ENCODE measurements at places on chromosomes 2 and 18.
A peak's percentile ranks its signal among the peaks of the same experiment; 100 is the strongest.

DNA sequence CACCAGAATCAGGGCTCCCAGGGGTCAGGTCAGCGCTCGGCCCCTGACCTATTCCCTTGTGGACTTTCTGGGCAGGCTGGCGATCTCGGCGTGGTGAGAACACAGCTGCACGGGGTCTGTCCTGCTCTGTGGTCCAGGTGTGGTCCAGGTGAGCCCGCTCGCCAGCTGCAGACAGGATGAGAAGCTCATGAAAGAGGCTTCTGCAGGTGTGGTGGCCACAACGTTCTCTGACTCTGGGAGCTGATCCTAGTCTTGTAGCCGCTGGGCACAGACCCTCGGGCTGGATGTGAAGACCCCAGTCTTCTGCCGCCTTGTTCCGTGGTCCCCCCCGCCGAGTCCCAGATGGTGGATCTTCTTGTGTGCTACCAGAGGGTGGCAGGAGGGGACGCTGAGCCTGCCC, 129.7 kb downstream of the RTP5 start:
- no peak for DNase-seq

DNA sequence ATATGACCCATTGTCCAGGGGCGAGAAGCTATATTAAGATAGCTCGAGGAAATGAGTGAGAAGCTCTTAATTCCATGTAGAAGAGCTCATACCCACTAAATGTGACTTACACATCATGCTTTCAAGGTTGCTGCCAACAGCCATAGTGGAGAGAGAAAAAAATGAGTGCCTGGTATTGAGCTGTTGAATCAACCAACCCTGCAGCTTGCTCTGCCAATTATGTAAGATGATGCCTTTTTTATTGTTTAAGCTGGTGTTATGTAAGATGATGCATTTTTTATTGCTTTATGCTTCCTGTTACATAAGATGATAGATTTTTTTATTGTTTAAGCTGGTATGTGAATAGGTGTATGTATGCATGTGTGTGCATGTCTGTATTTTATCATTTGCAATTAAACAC, 228.2 kb downstream of the CCDC178 start:
- no peak for DNase-seq

DNA sequence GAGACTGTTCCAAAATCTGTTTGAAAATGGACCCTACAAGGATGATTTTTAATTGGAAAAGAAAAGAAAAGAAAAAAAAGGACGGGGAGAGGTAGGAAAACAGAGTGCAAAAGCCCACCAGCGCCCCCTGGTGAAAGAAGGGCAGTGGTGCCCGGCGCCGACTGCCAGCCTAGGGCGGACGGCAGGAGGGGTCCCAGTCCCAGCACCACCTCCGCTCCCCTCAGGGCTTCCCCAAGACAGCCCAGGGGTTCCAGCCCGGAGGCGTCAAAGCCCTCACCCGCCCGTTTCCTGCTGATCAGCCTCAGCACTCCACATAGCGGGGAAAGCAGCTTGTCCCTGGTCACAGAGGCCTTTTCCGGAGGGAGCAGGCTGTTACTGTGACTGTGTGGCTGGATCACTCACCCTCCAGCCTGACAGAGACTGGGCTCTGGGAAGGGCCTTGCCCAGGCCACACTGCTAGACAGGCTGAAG, 213.9 kb downstream of the TFCP2L1 start:
- peak; percentile 55 for DNase-seq

DNA sequence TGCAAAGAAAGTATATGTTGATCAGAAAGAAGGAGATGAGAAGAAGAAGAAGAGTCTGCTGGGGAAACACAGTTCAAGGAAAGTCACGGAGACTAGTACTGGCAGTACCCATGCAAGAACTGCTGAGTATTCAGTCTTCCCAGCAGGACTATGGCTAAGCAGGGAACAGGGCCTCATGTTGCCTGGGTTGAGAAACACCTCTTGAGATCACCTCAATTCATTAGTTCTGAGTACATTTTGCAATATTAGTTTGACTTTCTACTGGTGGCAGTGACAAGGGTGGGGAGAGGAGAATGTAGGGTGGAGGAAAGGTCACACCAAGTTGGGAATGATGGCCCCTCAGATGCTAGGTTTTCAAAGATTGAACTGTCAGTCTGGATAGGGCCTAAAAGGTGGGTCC, 50.5 kb downstream of the MRPL33 start:
- DNase-seq: no peak

- no peak for DNase-seq
These were observed 139.3 kb upstream of the EPAS1 start for GRCh38 chr2:46157966-46158310.

DNA sequence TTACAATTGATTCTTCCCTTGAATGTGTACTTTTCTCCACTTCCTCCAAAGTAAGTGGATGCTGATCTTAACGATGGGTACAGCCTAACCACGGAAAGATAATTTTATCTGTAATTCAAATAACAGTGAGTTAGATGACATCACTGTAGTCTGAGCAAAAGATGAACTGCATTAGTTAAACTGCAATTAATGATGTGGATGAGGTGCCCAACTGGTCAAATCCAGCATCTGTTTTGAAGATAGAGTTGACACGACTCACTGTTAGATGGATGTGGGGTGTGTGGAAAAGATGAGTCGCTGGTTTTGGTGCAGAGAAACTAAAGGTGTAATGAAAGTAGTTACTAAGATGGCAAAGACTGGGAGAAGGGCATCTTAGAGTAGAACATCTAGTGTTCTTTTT, 270.5 kb upstream of the MEIS1 start:
- DNase-seq: no peak

DNA sequence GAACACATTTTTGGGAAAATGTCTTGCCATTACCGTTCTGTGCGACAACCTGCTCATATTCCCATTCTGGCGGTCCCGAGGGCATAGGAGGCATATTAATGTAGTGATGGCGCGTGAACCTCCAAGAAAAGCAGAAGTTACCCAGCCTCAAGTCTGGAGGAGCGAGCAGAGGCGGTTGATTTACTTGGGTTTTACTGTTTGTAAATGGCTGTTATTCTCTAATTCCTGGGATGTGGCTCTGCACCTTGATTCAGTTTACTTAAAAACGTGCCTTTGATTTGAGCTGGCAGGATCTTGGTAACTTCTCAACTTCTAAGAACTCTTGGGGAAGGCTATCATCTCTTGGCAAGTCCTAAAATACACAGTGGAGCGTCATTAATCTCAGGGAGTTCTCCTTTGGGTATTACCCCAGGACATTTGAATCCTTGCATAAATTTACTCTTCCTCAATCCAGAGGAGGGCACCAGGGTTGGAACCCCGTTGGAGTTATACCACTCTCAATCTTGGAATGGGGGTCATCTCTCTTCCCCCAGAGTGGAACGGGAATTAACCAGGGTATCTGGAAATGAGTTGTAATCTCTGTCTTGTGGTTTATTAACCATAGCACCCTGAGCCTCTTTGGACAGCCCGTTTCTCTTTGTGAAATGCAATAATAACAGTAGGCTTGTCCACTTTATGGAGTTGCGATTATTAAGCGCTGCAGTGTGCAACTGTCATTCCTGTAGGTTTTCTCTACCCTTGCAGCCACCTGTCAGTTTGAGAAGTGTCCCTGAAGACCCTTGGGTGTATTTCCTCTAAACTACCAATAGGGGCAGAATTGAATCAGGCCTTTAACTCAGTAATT, 2.1 kb downstream of the HK2 start:
- no peak for DNase-seq

Measured in lower leg skin (tissue), 4 donors.